ENCODE measurements at places on chromosomes 13 and 19. TPM values are rescaled to one million over a fixed set of nuclear protein-coding genes. Genes with fewer than 3 reads are reported as not detected.
A peak's percentile ranks its signal among the peaks of the same experiment; 100 is the strongest.

DNA sequence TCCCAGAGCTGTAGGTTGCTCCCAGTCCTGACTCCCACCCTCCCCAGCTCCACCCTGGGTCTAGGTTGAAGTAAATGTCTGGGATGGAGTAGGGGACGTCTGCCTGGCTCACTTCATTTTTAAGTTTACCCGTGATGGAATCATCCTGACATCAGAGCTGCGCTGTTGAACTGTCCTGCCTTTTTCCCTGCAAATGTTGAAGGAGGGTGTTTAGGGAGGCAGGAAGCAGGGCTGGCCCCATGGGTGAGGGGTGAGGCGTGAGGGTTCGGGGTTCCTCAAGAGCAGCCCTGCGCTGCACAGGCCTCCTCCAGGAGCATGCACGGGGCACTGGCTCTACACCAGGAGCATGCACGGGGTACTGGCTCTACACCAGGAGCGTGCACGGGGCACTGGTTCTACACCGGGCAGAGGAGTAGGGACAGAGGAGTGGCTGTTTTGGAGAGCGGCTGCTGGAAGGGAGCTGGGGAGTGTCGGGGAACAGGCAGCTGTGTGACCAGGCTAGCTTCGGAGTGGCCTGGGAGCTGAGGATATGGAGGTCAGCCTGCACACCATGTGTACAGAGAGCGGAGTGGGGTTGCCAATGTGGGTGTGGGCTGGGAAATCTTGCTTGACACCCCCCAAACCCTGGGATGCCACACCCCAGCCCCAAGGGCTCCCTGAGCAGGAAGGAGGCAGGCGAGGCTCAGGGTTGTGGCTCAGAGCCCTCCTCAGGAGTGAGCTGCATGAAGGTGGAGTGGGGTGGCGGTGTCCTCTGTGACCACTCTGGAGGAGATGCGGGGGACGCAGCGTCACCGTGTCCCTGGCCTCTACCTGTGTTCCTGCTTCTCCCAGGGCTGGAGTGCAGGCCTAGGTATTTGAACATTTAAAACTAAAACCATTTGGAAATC lies 63.3 kb downstream of the GPR12 start:
- DNase-seq: no peak

DNA sequence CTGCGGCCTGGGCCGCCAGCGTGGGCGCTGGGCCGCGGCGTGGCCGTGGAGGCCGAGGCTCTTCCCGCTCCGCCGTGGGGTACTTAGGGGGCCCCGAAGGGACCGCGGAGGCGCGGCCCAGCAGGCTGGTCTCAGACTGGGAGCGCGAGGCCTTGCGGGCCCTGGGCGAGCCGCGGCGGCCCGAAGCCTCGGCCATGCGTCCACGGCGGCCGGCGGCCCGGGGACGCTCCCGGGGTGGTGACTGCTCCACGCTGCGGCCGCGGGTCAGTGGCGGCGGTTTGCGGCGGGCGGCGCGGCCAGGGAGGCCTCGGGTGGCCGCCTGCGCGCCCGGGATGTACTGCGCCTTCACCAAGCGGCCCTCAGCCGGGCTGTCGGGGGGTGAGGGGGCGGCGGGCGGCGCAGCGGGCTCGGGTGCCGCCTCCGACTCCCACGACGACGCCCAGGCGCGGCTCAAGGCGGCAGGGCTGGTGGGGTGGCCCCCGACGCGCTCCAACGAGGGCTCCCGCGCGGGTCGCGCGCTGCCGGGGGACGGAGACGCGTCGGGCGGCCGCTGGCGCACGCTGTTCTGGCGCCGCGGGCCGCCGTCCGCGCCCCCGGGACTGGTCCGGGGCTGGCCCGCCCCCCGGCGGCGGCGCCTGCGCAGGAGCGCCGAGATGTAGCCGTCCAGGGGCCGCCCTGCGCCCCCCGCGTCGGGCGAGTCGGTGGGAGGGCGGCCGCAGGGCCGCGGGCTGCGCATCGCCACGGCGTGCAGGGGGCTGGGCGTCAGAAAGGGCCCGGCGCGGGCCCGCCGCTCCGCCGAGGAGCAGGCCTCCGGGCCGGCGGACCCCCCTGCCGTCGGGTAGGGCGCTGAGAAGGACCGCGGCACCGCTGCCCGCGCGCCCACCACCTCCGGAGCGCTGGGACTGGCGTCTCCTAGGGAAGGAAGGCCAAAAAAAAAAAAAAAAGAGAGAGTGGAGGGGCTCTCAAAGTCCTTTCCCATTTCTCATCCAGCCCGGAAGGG lies 11.7 kb downstream of the DACT3 start:
- DNase-seq: no peak

GRCh38 chr19:916645-917322 lies 349 bp upstream of the KISS1R start:
- no peak for DNase-seq

DNA sequence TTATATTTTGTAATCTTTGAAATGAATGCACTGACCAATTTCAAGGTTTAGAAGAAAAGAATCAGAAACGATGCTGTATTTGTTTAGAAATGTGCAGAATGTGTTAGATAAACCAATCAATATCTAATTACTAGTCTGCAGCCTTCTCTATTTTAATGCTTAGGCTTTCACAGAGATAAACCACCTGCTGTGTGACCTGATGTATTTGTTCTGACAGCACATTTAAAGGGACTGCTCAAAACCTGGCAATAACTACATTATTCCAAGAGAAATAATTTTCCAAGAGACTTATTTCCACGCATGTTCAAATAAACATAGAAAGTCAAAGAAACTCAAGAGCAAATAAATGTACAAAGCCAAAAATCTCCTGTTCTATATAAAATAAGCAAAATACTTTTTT lies 641.6 kb upstream of the PCDH20 start:
- DNase-seq: no peak

- DNase-seq: no peak
Measured at GRCh38 chr13:77219401-77219800, 107.5 kb downstream of the MYCBP2 start.

- DNase-seq: no peak
Measured at GRCh38 chr13:46288570-46289259, 77.0 kb downstream of the LRRC63 start.

DNA sequence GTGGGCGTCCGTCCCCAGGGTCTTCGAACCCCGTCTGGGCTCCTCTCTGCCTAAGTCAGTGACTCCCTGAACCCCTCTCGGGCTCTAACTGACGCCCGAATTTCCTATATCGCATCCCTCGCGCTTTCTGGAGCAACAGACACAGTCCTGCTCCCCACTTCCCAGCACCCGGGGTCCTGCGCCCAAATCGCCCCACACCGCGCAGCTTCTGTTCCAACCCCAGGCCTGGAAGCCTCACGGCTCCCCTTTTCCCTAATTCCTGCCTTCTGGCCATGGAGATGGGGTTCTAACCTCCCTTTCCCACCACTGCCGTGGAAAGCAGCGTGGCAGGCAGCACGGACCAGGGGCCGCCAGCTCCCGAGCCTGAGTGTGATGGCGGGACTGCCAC lies 1.6 kb upstream of the GRTP1 start:
- DNase-seq: no peak

GRCh38 chr19:47657719-47658118 lies 48.8 kb downstream of the BICRA start:
- no peak for DNase-seq

DNA sequence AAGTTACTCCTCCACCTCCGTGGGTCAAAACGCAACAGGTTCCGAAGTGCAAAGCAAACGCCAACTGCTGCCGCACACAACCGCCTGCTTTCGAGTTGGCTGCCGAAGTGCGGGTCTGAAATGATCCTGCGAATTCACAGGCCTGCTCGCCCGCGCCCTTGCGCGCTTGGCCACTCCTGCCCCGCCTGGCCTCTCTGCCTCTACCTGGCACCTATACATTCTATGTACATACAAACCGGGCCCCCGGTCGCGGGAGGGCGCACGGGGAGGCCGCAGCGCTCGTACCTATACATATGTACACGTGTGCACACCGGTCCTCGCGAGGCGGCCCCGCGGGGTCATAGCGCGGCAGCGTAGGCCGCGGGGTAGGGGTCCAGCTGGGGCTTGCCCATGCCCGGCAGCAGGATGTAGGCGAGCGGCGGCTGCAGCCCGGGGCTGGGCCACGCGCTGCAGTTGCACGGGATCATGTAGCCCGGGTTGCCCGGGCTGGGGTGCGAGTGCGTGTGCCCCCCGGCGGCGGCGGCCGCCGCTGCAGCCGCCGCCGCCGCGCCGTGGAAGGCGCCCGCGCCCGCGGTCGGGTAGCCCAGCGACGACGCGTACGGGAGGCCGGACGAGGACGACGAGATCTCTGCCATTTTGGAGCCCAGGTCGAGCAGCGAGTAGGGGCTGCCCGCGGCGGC lies 1.3 kb downstream of the SOX21 start:
- DNase-seq: no peak

GRCh38 chr13:76331943-76332712 lies 554.1 kb downstream of the KCTD12 start:
- no peak for DNase-seq

GRCh38 chr19:38120471-38121025 lies 103.5 kb downstream of the DPF1 start:
- DNase-seq: no peak

DNA sequence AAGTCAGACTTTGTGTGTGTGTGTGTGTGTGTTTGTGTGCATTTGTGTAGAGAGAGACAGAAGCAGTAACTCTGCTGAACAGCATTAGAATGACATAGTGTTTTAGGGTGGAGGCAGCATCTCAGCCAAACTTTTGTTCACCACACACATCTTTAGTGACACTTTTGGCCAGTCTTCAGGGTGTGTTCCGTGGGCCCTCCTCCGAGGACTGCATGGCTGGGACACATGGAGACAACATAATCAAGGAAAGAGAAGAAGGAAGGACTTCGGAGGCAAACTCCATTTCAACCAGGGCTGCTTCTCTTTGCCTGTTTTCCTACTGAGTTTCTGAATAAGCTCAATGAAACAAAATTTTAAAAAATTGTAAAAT lies 205.1 kb downstream of the LHFPL6 start:
- no peak for DNase-seq

DNA sequence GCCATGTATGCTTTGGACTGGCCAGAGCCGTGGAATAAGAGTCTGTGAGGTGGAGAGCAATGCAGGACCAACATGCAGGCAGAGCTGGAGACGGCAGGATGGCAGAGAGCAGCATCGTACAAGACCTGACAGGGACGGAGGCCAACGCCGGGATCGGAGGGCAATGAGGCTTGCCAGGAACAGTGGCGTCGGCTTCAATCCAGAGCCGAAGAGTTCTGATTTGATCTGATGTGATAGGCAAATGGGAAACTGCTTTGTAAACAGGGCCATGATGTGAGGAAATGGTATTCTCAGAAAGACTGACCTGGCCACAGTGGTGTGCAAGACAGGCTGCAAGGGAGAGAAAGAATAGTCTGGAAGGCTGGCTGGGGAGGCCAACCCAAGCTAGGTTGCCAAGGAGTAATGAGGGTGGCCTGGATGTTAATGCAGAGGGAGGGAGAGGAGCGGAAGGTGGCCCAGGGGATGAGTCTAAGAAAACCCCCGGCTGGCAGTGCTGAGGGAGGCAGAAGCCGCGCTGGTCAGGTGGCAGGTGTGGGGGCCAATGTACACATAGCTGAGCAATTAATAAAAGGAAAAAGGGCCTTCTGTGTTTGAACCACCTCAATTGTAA lies 26.7 kb downstream of the RCBTB2 start:
- DNase-seq: no peak

GRCh38 chr19:2922987-2923386 lies 21.8 kb downstream of the ZNF77 start:
- peak; percentile 78 for DNase-seq

- no peak for DNase-seq
Measured at GRCh38 chr19:34722353-34722752, 11.7 kb upstream of the ZNF181 start.

DNA sequence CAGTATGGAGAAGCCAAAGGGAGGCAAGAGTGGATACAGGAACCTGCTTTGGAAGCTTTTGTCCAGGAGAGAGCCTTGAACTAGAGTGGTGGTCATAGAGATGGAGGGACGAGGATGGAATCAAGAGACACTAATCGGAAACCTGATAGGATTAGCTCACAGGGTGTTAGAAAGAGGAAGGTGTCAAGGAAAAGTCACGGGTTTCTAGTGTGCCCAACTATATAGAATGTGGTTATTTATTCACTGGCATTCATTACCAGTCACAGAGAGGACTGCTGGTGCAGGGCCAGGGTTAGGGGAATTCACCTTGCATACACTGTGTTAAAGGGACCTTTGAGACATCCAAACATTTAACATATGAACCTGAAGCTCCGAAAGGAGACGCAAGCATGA lies 43.4 kb upstream of the URAD start:
- DNase-seq: no peak

DNA sequence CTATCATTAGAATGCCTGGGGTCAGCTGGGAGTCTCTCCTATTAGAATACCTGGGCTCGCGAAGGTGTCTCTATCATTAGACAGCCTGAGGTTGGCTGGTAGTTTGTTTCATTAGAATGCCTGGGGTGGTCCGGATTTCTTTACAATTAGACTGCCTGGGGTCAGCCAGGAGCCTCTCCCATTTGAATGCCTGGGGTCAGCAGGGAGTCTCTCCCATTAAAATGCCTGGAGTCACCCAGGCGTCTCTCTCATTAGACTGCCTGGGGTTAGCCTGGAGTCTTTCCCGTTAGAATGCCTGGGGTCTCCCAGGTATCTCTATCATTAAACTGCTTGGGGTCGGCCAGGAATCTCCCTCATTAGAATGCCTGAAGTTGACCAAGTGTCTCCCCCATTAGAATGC lies 1458.3 kb downstream of the UQCRFS1 start:
- DNase-seq: no peak

DNA sequence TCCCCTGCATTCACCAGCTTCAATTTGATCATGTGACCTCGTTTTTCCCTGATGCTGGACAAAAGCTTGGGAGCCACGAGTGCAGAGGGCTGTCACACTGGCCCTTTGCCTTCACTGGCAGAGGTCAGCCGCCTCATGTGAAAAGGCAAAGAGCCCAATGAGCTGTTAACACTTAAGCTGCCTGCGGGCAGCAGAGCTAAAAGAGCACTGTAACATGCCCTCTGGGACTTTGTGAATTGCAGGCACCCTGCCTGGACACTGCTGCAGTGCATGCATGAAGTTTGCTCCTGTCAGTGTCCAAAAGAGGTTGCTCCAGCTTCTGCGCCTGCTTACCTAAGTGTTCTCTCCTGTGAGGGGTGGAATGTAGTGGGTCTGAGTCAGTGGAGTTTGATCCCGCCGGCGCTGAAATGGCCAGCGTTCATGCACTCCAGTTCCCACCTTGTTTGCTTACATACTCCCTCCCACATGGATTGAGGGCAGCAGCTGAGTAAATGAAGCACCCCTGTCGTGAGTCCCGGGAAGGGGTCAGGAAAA lies 193.7 kb downstream of the RFC3 start:
- no peak for DNase-seq

GRCh38 chr19:31372246-31372781 lies 23.1 kb upstream of the TSHZ3 start:
- no peak for DNase-seq

GRCh38 chr19:28934631-28935030 lies 278.3 kb downstream of the UQCRFS1 start:
- no peak for DNase-seq

Gene SPATA13
- 2.2 TPM for total RNA-seq

Gene FKBP8
- 245 TPM for total RNA-seq

Gene ZNF681
- total RNA-seq: 1.7 TPM

Gene GGN
- total RNA-seq: 0.42 TPM

Gene ATP4A
- not detected for total RNA-seq

Gene RASIP1
- total RNA-seq: 11.3 TPM

Gene ZNF784
- 3.9 TPM for total RNA-seq

Gene CLEC17A
- total RNA-seq: not detected

Gene TEX29
- not detected for total RNA-seq

Gene TEX26
- total RNA-seq: not detected

Gene ZNF813
- 3.4 TPM for total RNA-seq
